Ureter (tissue), 1 donor: ENCODE measurements at places on chromosomes 3 and 15. TPM values are rescaled to one million over a fixed set of nuclear protein-coding genes. Genes with fewer than 3 reads are reported as not detected.

DNA sequence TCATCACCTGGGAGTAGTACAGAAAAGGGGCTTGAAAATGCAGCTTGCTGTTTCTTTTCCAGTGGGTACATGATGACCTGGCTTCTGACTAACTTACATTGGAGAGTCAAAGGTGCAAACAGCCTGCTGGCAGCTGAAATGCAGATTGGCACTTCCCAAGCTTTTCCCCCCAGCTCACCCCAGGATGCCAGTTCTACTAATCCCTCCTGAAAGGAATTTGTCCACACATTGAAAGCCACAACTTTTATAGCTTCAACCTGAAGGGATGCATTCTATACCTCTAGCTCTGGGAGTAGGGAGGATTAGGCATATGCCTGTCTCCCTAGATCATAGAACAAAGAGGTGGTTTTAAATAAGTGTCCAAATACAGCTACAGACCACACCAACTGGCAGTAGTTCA lies 281.7 kb downstream of the EFHB start:
- DNase-seq = no peak

DNA sequence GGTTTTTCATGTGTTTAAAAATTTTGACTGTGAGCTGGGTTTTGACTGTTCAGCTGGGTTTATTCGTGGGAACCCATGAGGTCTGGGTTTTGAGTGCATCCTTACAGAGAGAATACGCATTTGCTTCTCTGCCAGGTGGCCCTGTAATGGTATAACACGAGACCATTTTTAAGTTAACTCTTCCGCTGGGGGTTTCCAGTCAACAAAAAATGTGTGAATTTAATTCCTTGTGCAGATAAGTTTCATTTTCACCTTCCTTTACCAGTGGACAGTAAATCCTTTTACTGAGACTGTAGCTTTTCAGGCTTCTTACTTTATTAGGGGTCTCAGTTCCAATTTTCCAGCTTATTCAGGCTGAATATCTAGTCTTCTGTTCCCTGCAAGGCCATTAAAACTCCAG lies 149.6 kb downstream of the OPA1 start:
- no peak for DNase-seq

GRCh38 chr15:55031727-55032126 lies 165.0 kb downstream of the RSL24D1 start:
- DNase-seq = no peak

DNA sequence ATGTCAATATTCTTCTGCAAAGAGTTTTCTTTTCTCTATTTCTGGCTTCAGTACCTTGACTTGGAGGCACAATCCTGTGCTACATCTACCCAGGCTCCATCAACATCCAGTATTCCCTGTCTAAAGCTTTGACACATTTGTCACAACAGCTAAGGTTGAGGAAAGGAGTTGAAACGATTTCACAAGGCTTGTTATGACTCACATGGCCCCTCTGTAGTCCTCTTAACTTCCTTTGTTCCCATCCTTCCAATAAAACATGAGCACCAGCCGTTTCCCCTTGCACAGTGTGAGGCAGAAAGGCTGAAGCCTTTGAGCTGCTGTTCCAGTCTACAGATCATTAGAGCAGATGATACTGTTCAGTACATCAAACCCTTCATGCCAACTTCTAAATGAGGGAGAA lies 163.0 kb upstream of the TMCO5A start:
- no peak for DNase-seq

UBA7 gene
- total RNA-seq = 162 TPM

MELTF gene
- 3.4 TPM for total RNA-seq

KLHL40 gene
- total RNA-seq = not detected

SLC24A5 gene
- total RNA-seq = not detected
